ENCODE measurements at places on chromosomes 2 and 18.

GRCh38 chr18:25599443-25599842 lies 247.5 kb upstream of the ZNF521 start:
- no peak for DNase-seq

- no peak for DNase-seq
Measured at GRCh38 chr2:85017411-85018048, 46.6 kb downstream of the KCMF1 start.

DNA sequence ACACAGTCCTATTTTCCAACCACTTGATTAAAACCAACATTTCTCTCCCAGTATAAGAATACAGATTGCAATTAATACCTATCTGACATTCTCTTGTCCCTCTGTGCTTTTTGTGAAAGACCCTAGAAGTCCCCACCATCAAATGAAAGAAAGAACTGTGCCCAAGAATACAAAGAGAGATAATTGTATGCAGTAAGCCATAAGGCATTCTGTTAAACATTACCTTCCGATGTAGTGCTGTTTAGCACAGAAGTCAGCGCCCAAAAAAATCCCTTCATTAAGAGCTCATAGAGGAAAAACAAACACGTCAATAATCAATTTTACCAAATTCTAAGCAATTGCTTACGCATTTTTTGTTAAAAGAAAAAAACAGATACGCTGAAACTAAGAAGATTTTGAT lies 41.1 kb downstream of the ZNF516 start:
- DNase-seq: no peak

- no peak for DNase-seq
Measured at GRCh38 chr2:219223831-219224610, 5.3 kb upstream of the ABCB6 start.

GRCh38 chr2:11777886-11778415 lies 31.5 kb downstream of the LPIN1 start:
- no peak for DNase-seq

GRCh38 chr18:26487437-26487836 lies 60.9 kb downstream of the KCTD1 start:
- no peak for DNase-seq

DNA sequence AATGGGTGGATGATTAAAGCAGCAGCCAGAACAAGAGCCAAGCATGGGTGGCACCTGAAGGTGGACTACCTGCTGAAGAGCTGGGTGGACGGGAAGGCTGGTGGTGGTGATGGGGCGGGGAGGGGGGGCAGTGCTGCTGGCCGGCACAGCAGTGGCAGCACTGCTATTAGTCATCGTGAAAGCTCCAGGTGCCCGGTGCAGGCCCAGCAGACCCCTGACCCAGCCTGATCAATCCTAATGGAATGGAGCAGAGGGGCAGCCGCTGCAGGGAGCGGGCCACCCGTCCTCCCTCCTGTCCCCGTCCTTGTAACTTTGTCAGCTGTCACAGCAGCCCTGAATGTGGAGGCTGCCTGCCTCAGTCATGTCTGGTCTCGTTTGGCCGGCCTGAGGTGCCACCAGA lies 174.9 kb downstream of the CELF4 start:
- DNase-seq: no peak

DNA sequence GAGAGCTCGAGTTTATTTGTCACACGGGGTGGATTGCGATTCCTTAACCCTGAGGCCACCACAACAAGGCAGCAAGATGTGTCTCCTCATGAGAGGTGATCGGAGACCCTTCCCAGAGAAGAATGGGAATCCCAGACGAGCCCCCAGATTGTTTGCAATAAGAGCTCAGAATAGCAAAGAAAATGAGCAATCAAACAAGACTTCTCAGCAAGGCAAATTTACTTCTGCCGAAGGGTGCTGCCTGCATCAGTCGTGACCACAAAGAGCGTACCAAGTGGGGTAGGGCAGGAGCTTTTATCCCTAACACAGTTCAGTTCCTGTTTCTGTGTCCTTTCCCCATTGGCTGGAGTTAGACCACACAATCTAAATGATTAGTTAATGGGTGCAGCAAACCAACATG lies 237.5 kb upstream of the SYT4 start:
- no peak for DNase-seq

GRCh38 chr18:65343571-65343970 lies 407.2 kb upstream of the CDH7 start:
- DNase-seq: no peak

DNA sequence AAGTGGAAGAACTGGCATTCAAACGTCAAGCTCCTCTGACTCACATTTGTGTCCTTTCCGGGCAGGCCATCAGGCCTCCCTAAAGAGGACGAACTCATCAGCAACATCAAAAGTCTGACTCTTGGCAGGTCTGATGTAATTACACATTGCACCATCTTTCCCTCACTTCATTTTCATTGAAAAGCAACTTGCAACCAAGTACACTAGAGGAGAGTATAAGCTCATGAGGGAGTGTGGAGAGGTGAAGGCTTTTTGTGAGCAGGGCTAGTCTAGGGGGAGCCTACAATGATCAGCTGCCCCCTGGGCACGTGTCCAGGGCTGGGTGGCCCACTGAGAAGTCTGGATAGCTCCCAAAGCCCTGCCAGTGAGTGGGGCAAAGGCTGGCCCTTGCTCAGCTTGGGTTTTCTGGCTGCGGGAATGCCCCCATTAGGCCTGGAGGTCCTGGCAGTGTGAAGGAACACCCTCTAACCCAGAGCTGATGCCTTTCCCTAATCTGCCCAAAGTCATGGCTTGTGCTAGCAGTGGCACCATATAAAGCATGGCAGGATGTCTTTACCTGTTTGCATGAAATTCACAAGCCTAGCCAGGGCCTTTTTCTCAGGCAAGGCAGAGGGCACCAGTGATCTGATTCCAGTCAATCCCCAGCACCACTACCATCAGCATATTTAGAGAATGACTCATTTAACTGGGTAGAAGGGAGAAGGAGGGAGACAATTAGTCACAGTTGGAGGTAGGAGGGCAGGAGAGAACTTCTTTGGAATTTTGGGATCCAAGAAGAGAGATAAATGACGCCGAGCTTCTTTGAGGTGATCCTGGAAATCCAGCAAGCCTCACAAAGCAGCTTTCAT lies 8.5 kb upstream of the DAW1 start:
- DNase-seq: no peak

DNA sequence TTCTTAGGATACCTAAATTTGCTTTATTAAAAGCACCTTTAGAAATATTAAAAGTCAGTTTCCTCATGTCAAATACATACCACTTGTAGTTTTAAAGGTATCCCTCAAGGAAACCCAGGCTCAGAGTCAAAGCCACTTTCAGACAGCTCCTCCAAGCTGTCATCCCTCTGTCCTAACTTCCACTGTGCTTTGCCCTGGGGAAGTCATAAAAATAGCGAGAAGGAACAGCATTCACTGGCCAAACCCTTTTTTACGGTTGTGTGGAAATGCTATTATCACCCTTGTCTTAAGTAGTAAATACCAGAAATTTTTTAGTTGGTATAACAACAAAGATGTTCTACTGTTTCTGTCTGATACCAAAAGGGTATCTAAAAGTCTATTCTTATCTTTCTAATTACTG lies 680.5 kb downstream of the ZEB2 start:
- no peak for DNase-seq

DNA sequence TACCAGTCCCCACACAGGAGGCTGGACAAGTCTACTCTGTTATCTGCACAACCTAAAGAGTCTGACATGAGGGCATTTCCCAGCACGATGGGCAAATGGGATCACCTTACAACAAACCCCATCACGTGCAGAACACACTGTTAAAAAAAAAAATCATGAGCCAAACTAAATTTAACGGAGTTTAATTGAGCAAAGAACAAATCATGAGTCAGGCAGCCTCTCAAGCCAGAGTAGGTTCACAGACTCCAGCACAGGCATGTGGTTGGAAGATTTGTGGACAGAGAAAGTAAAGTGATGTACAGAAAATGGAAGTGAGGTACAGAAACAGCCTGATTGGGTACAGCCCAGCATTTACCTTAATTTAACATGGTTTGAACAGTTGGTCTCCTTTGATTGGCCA lies 59.9 kb downstream of the KYNU start:
- no peak for DNase-seq

DNA sequence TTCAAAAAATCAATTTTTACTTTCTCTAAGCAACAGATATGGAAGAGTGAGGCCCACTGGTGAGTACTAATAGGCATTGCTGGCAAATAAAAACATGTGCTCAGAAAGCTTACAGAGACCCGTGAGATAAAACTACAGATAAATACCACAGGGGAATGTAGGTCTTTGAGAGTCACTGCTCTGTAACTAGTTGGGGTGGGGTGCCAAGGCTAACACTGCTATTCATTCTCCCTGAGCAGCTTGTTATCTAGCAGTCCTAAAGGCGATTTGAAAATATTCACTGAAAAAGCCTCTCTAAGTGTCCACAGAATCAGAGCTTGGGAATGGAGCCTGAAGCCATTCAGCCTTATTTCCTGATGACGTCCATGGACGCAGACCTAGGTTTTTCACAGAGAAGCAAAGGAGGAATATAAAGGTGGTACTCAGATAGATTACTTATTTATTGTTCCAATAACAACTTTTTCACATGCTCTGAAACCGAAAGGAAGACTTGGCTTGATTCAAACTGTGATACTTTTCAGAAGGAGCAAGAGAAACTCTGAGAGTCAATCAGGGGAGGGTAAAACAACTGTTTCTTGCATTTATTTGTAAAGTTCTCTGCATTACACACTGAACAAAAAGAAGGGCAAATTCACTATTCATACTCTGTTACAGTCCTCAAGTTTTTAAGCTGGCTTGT lies 188.4 kb downstream of the PPP1R1C start:
- DNase-seq: no peak

GRCh38 chr2:42909966-42910365 lies 117.6 kb upstream of the HAAO start:
- no peak for DNase-seq

- no peak for DNase-seq
Measured at GRCh38 chr2:9052821-9053533, 49.5 kb upstream of the MBOAT2 start.

- no peak for DNase-seq
Measured at GRCh38 chr2:72293620-72294019, 146.0 kb upstream of the CYP26B1 start.

GRCh38 chr2:172817411-172817810 lies 81.8 kb downstream of the RAPGEF4 start:
- no peak for DNase-seq

GRCh38 chr18:24246143-24246542 lies 107.3 kb downstream of the CABYR start:
- DNase-seq: no peak

DNA sequence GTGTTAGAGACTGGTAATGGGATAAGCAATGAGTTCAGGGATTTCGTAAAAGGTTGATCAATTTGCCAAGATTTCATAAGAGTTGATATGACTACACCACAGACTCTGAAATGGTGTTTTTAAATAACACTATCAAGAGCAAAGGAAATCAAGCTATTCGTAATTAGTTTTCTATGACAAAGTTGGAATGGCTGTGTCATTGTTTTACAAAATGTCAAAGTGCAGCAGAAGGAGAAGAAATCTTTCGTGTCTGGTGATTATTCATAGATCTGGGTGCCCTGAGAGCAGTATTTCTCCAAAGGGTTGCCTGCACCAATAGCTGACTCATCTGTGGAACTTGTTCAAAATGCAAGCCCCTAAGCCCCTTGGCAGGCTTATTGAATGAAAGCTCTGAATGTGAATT lies 70.1 kb downstream of the NABP1 start:
- DNase-seq: no peak

DNA sequence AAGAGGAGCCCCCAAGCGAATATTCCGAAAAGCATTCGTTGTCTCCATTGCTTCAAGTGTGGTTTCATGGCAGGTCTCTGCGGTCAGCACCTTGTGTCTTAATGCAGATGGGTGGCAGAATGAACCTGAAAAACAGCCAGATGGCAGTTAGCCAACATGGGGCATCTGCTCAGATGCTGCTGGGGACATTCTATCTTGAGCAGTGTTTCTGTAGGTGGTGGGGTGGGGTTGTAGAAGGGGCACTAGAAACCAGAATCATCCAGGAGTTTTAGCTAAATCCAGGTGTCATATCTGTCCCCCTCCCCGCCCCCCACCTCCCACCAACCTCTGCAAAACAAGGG lies 42.1 kb downstream of the ST6GAL2 start:
- peak; percentile 9 for DNase-seq
